Cortex of kidney (tissue), 1 donor: ENCODE measurements at places on chromosomes 6 and 20.

- no peak for DNase-seq
These were observed 59.8 kb upstream of the GCLC start for GRCh38 chr6:53604623-53605190.

- DNase-seq: no peak
These were observed 1591.4 kb downstream of the HACE1 start for GRCh38 chr6:103268335-103268734.

DNA sequence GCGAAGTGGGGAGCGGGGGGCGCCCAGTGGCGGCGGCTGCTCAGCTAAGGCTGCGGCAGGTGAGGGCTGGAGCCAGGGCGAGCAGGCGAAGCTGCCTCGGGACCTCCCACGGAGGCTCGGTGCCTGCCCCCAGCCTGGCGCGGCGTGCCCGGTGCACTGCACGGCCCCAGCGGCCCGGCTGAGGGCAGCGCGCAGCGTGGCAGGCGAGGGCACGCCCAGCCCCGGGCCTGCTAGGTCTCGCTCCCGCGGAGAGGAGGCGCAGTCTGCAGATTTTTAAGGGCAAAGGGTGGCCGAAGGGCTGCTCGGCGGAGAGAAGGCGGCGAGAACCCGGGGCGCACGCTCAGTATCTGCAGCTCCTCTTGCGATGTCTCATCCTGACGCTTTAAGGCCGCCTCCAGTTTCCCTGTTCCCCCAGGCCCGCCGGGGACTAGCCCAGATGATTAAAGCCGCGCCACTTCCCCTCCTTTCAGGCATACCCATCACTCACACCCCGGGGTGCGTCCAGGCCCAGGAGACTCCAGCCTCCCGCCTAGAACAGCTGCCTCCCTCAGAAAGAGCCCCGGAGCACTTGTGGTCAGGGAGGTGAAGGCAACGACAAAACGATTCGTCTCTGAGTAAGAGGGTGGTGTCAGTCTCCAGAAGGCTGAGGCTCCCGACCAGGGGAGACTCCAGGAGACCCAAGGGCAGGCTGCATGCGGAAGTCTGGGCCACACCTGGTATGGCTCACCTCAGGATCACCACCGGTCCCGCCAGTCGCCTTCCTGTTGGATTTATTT, at the start of gene FERMT1:
Gene FERMT1 (minus strand): TSS at position 158 of the 776 bp plus-strand sequence. CDS start 3,476 bp downstream, outside the sequence.
- DNase-seq: no peak

- DNase-seq: no peak
These were observed 35.4 kb upstream of the MAPK13 start for GRCh38 chr6:36094753-36095496.

- DNase-seq: no peak
These were observed 32.6 kb downstream of the HDGFL1 start for GRCh38 chr6:22601984-22602383.

- no peak for DNase-seq
These were observed 100.4 kb downstream of the SNX5 start for GRCh38 chr20:17868151-17868550.
